ENCODE measurements at places on chromosomes 12 and 14.

- DNase-seq = no peak
These were observed 41.3 kb downstream of the SLC16A7 start for GRCh38 chr12:59636945-59637691.

DNA sequence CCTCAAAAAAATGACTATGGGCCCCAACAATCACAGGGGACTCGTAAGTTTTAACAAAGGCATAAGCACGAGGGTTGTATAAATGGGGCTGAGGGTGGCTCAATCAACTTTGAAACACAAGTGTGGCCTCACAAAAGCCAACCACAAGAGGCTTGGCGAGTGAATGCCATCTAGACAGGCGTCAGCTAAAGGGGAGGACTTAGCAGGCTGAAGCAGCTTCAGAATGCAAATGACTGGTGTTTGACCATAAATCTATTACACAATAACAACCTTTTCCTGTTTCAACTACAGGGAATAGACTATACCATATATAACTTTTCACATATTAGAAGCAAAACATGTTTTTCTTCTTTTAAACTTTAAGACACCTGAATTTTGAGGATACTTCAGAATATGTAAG, 777.9 kb downstream of the FSCB start:
- DNase-seq = no peak

DNA sequence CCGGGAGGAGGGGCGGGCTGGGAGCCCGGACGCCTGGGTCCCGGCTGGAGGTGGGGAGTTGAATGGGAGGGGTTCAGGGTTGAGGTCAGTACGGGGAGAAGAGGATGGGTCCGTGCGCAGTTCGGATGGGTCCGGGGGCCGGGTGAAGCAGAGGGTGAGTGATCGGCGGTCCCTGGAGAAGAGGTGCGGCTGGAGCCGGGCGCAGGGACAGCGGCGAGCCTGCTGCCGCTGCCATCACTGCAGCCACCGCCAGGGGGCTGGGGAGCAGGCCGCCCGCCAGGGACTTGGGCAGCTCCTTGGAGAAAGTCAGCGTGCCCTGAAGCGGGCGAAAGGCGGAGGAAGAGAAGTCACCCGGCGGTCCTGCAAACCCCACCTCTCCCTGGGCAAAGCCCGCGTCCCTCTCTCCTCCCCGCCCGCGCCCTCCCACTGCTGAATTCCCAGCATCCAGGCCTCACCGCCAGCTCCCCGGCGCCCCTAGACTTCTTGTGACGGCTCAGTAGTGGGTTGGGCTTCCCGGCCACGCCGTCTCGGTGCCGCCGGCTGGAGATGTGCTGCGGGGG, 6.0 kb upstream of the GPR84 start:
- no peak for DNase-seq

DNA sequence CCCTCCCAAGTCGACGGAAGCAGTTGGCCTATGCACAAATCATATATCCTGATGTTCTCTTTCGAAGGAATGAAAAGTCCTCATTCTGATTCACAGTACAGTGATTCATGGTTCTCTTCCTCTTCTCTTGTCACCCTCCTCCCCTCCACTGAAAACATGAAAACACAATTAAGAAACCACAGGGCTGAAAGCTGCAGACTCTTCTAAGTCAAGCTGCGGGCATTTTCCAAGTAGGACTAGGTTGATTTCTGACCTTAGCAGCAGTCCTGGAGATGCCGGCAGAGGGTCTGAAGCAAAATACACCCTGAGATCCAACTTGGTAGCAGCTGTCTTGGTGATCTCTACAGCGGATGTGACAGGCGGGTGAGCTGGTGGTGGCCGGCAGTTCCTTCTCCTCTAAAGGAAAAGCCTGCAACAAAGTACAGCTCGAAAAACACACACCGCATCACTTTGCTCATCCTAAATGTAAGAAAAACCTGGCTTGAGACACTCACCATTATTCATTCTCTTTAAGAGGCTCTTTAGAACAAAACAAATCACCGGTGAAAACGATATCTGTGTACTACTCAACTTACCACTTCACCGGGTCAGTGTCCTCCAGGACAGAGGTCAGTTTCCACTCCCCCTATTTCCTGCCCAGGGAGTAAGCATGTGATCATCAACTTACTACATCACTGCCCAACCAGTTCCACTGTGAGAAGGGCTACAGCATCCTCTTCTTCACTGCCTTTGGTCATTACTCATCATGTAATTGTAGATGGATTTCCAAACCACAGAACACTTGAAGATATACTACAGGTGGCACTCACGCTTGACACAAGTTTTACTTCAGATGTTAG, 6.0 kb downstream of the TMCC3 start:
- no peak for DNase-seq

DNA sequence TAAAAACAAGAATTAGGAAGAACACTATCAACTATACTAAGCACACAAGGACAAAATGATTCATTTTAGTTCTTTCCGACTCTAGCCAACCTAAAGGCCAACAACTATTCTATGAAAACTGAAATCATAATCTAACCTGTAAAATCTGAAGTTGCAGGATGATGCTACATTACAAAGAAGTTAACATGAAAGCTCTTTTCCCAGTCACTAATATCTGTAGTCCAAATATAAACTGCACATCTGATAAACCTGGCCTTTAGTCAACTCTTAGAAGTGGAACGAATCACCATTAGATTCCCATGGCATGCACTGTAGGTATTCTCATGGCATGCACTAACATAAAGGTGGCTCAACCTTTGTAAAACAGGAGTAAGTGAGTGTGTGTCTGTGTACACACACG, 41.7 kb downstream of the BLTP3B start:
- no peak for DNase-seq

DNA sequence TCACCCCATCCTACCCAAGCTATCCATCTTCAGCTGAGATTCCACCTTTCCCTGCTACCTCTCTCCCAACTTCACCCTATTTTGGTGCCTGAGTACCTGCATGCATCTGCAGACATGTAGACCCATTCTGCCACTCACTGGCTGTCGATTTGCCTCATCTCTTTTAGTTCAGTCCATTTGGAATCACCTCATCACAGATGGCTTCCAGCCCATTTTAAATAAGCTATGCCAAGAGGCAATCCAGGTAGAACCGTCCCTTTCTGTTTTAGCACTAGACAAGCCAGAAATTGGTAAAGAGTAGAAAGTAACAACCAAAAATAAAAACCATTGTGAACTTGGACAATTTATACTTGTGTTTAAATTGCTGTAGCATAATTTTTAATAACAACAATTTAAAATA, 11.3 kb downstream of the SLC35F4 start:
- DNase-seq = no peak

- DNase-seq = no peak
These were observed 28.2 kb downstream of the FOXA1 start for GRCh38 chr14:37566811-37567371.

GRCh38 chr12:40207551-40207950, 17.2 kb upstream of the LRRK2 start:
- no peak for DNase-seq

DNA sequence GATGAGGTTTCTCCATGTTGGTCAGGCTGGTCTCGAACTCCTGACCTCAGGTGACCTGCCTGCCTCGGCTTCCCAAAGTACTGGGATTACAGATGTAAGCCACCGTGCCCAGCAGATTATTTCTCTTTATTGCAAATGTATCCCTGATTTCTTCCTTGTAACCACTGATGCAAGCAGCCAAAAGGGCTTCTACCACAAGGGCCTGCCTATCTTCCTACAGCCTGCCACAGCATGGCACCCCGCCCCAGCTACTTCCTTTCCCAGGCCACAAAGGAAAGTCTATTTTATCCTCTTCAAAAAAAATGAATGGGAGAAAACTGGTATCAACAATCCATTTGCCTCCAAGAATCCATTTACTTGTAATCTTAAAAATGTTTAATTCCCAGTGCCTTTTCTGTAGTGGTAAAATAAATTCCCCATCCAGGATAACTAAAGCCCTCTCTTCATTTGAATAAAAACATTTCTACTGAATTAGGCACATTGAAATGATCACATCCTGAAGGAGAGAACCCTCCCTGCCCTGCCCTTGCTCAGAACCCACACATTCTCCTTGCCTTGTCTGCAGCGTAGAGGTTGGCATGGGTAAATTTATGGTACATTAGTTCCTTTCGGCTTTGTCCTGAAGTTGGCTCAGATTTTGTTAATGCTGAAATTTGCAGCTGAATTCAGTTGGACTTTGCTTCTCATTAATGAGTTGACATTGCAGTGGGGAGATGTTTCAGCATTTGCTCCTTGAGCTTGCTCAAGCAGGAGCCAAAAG, 19.2 kb downstream of the GPHB5 start:
- no peak for DNase-seq

DNA sequence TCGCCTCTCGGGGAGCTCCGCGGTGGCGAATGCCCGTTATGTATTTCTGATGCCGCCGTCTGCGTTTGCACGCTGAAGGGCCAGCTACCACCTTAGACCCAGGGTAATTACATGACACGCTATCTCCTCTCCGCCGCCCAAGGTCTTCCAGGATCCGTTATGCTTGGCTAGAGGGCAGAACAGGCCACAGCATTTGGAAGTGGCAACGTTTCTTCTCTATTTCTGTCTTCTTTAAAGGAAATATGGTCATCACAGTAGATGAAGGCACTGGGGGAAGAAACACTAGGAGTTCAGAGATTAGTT, 861 bp upstream of the MDGA2 start:
- DNase-seq = no peak

DNA sequence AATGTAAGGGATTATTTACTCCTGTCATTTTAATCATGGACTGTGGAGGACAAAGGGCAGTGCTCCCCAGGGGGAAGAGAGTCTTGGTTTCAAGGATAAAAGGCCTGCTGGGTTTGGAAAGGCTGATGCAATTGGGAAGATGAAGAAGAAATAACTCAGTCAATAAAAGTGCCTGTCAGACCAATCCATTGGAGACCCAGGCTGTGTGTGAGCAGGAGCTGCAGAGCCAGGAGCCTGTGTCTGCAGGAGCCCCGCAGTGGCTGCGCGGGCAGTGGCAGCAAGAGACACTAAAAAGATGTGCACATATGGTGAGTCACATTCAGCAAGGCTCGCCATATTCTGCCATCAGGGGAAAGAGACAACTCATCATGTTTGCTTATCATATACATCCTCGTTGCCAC, 90.4 kb downstream of the CRACR2A start:
- DNase-seq = no peak

- DNase-seq = no peak
These were observed 94.6 kb upstream of the MUCL1 start for GRCh38 chr12:54759751-54760150.

GRCh38 chr12:89047856-89048418, 304.4 kb downstream of the DUSP6 start:
- no peak for DNase-seq

DNA sequence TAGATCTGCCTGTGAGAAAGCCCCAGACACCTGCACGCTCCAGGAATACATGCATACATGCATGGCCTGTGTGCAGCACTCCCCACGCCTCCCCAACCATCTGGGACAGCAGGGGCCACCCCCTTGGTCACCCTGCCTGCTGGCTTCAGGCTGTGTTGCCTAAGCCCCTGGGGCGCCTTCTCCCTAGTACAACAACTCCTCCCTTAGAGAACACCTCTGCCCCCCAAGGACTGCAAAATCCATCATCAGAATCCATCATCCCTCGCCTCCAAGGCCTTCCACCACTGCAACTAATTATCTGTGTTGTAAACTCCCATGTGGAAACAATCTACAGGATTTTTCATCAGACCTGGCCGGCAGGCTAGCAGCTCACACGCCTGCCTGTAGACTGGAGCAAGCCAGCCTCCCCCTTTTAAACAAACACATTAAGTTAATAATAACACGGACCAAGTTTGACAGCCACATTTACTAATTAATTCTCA, 36.8 kb downstream of the ZFP36L1 start:
- no peak for DNase-seq

- no peak for DNase-seq
These were observed 193.9 kb downstream of the PHLDA1 start for GRCh38 chr12:75837700-75838099.

DNA sequence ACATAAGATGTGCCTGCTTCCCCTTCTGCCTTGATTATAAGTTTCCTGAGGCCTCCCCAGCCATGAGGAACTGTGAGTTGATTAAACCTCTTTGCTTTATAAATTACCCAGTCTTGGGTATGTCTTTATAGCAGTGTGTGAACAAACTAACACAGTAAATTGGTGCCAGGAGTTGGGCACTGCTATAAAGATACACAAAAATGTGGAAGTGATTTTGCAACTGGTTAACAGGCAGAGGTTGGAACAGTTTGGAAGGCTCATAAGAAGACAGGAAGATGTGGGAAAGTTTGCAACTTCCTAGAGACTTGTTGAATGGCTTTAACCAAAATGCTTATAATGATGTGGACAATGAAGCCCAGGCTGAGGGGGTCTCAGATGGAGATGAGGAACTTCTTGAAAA, 264.1 kb downstream of the DACT1 start:
- DNase-seq = no peak

DNA sequence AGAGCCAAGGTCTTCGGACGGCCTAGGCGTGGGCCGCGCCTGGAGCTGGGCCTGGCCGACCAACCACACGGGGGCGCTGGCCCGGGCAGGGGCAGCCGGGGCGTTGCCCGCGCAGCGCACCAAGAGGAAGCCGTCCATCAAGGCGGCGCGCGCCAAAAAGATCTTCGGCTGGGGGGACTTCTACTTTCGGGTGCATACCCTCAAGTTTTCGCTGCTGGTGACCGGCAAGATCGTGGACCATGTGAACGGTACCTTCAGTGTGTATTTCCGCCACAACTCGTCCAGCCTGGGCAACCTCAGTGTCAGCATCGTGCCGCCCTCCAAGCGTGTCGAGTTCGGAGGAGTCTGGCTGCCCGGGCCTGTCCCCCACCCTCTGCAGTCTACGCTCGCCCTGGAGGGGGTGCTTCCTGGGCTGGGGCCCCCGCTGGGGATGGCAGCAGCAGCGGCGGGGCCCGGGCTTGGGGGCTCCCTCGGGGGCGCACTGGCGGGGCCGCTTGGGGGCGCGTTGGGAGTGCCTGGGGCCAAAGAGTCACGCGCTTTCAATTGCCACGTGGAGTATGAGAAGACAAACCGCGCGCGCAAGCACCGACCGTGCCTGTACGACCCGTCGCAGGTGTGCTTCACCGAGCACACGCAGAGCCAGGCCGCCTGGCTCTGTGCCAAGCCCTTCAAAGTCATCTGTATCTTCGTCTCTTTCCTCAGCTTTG, 4.4 kb upstream of the SHMT2 start:
- DNase-seq = peak; percentile 63

GRCh38 chr14:24879661-24880386, 170.1 kb downstream of the STXBP6 start:
- no peak for DNase-seq

- no peak for DNase-seq
These were observed 266.2 kb downstream of the TMTC2 start for GRCh38 chr12:82952946-82953345.

DNA sequence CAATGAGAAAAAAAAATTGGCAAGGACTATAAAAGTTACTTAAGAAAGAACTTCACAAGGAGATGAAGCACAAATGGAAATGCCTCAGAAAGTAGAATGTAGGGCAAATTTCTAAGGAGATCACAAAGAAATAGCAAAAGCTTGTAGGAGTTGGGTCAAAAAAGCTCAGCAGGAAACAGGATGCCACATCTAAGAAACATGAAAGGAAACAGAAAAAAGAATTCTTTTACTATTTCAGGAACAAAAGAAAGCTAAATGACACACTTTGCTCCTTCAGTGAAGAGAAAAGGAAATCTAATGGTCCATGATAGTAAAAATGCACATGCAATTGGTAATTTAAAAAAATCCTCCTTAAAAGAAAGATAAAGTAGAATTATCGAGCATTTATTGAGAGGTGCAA, 452.1 kb upstream of the GARIN6 start:
- DNase-seq = no peak

GRCh38 chr14:23021889-23022442, 12.0 kb upstream of the C14orf93 start:
- DNase-seq = no peak

GRCh38 chr12:113361574-113362370, 3.4 kb downstream of the PLBD2 start:
- no peak for DNase-seq

Data from T-cell (primary cell).